ENCODE measurements at places on chromosomes 3 and 15. TPM values are rescaled to one million over a fixed set of nuclear protein-coding genes. Genes with fewer than 3 reads are reported as not detected.
A peak's percentile ranks its signal among the peaks of the same experiment; 100 is the strongest.

The CP gene
- 3.7 TPM for polyA plus RNA-seq

The LRTM1 gene
- not detected for polyA plus RNA-seq

The AGTR1 gene
- 2.6 TPM for polyA plus RNA-seq

- no peak overlapping the region for H3K27ac ChIP-seq
- no peak for DNase-seq
- peaks cover 5% of the 10 kb centered on the region for H3K27me3 ChIP-seq
- H3K4me3 ChIP-seq, result no peak overlapping the region
These were observed 44.2 kb downstream of the SOX2 start for GRCh38 chr3:181755959-181756358.

DNA sequence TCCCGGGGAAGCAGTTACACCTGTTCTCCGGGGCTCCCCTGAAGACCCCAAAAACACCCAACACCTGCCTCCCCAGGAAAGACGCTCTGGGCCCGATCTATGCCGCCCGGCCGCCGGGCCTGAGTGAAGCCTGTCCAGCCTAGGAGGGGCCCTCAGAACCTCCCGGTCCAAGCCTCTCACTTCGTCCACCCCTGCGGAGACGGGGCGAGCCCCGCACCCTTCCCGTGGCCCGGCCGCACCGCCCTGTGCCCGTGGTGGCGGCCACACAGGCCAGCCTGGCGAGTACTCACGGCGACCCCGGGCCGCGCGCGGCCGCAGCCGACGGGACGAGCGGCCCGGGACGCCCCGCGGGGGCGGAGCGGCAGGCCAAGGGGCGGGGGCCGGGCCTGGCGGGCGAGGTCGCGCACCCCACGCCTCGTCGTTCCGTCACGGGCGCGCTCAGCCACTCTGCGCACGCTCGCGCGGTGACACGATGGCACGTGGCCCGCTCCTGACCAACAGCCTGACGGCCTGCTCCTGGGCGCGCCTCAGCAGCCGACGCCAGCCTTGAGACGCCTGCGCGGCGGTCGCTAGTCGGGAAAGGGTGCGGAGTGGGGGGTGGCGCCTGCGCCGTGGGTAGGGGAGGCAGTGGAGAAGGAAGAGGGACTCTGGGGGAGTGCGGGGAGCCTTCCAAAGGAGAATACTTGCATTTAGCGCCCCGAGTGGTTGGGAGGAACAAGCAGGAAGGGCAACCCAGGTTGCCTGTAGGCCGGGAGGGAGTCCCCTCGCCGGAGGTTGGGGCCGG is at the start of gene PARP6:
PARP6 (minus strand) TSS at position 342 of the 784 bp plus-strand sequence. CDS start 5,077 bp downstream, outside the sequence.
- peak within 1 kb of the TSS; percentile 76 for H3K27ac ChIP-seq
- H3K4me3 ChIP-seq, result peak within 1 kb of the TSS; percentile 56
- no peaks in the 10 kb centered on the region for H3K36me3 ChIP-seq
- H3K4me1 ChIP-seq, result peaks cover 5% of the 10 kb centered on the region
- H3K27me3 ChIP-seq, result no peaks in the 10 kb centered on the region
- DNase-seq, result peak; percentile 99

DNA sequence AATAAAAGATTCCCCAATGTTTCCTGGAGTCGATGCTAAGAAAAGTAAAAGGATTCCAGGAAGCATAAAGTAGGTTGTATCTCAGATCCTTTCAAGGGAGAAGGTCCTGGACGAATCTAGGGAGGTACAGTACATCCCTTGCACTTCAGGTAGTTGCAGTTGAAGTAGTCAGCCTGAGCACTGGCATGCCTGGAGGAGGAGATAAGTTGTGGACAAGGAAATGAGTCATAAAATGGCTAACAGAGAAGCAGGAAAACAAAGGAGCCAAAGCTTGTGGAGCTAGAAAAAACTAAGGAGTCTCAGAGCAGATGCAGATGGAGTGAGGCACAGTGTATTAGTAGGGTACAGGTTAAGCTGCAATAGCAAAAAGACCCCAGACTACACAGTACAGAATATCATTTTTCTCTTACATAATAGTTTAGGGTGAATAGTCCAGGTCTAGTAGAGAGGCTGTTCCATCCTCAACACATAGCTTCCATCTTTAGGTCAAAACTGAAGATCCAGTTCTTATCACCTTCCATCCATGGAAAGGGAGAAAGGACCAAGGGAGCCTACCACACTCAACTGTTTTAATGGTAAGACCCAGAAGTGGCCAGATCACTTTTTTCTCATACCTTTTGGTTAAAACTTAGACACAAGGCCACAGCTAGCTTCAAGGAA is 41.3 kb downstream of the COL6A5 start:
- H3K27ac ChIP-seq, result no peak overlapping the region
- H3K4me1 ChIP-seq, result no peaks in the 10 kb centered on the region
- no peaks in the 10 kb centered on the region for H3K36me3 ChIP-seq
- no peak overlapping the region for H3K4me3 ChIP-seq
- no peaks in the 10 kb centered on the region for H3K27me3 ChIP-seq
- no peak for DNase-seq

The IL17RE gene
- 15.6 TPM for polyA plus RNA-seq

DNA sequence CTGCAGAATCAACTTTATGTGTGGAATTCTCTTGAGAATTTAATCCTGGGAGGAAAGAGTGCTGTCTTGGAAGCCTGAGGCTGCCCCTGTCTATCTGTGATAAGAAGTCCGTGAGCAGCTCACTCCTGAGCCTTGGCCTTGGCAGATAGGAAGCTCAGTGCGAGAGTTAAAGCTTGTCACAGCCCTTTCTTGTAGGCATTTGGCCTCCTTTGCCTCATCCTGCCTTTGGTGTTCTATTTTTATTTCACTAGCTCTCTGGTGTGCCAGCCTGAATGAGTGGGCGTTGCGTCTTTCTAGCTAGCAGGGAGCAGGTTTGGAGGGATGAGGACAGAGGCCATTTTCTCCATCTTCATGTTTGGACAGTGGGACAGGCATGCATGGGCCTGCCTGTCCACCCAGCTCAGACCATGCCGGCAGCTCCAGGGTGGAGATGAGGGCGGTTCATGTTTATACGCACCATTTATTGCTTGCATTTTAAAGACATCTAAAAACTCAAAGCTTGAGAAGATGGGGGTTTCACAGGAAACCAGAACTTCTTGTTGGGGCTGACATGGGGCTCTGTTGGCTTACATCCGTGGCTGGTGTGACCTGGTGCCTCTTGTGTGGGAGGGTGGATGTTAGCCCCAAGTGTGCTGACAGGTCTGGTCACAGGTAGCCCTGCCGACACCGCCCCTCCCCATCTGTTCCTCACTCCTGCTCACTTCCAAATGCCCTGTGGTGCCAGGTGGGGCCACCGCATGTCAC is 29.8 kb downstream of the IRAK2 start:
- H3K27ac ChIP-seq, result no peak overlapping the region
- no peaks in the 10 kb centered on the region for H3K36me3 ChIP-seq
- no peaks in the 10 kb centered on the region for H3K27me3 ChIP-seq
- DNase-seq, result no peak

The SIDT1 gene
- 0.42 TPM for polyA plus RNA-seq

DNA sequence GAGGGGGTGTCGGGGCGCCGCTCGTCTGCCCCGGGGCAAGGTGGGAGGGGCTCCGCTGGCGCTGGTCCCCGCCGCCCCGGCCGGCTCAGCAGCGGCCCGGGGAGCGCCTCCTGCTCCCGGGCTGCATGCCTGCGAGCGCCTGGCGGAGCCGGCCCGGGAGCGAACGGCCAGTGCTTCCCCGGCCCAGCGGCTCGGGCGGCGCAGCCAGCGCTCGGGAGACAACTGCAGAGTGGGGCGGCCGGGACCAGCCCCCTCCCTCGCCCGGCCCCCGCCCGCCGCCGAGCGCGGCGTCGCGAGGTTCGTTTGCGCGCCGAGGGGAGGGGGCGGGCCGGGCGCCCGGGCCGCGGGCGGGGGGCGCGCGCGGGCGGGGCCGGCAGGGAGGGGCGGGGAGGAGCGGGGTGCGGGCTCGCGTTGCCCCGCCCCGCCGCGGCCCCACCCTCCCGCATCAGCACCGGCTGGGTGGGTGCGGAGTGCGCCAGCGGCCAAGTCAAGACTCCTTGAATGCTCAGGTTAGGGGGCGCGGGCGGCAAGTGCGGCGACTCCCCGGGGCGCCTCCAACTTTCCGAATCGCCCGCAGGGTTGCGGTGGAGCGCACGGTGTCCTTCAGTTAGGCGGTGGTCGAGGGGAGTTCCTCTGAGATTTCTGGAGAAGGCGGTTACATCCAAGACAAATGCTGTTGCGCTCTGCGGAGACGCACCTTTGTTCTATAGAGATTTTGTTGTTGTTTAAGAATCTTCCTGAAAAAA is at the start of gene RGMA:
RGMA (minus strand) TSS at position 231 of the 746 bp plus-strand sequence. CDS start 279 bp downstream, outside the sequence.
- peak; percentile 29 for DNase-seq
- H3K27me3 ChIP-seq, result peaks cover 5% of the 10 kb centered on the region
- peak within 1 kb of the TSS; percentile 56 for H3K4me3 ChIP-seq
- H3K4me1 ChIP-seq, result no peaks in the 10 kb centered on the region
- no peaks in the 10 kb centered on the region for H3K36me3 ChIP-seq
- H3K27ac ChIP-seq, result no peak within 1 kb of the TSS

The LRRN1 gene
- polyA plus RNA-seq, result 1.7 TPM

GRCh38 chr3:42025370-42026138 is 63.7 kb upstream of the ULK4 start:
- H3K27ac ChIP-seq, result peak overlapping the region; percentile 84
- no peak overlapping the region for H3K4me3 ChIP-seq
- H3K36me3 ChIP-seq, result no peaks in the 10 kb centered on the region
- no peaks in the 10 kb centered on the region for H3K27me3 ChIP-seq

- peak overlapping the region; percentile 91 for H3K27ac ChIP-seq
- peak; percentile 63 for DNase-seq
- peaks cover 28% of the 10 kb centered on the region for H3K4me1 ChIP-seq
- no peaks in the 10 kb centered on the region for H3K36me3 ChIP-seq
These were observed 444 bp upstream of the ABHD14A start for GRCh38 chr3:51974277-51974962.

DNA sequence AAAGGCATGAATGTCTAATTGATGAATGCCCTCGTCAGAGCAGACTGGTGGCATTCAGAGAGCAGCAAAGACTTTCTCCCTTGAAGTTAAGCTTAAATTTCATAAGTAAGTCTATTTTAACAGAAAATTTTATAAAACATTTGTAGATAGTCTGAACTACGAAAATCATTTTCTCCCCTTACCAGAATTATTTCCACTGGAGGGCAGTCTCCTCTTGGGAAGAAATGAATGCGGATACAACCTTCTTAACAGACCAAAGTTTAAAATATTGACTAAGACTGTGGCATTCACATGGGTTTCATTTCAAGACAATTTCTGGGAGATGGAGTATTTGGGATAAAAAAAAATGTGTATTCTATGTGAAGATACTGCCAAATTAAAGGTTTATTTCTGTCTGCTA is 669.0 kb downstream of the FHIT start:
- no peaks in the 10 kb centered on the region for H3K36me3 ChIP-seq
- H3K27me3 ChIP-seq, result no peaks in the 10 kb centered on the region
- no peaks in the 10 kb centered on the region for H3K4me1 ChIP-seq
- H3K27ac ChIP-seq, result no peak overlapping the region
- no peak overlapping the region for H3K4me3 ChIP-seq
